ENCODE measurements at places on chromosomes 13 and 19. TPM values are rescaled to one million over a fixed set of nuclear protein-coding genes. Genes with fewer than 3 reads are reported as not detected.
A peak's percentile ranks its signal among the peaks of the same experiment; 100 is the strongest.

The ZNF69 gene
- total RNA-seq: 2.0 TPM

The CD37 gene
- 126 TPM for total RNA-seq

The ZFP14 gene
- total RNA-seq: 3.3 TPM

The SH3GL1 gene
- 43.3 TPM for total RNA-seq

The GNG7 gene
- not detected for total RNA-seq

The TGFBR3L gene
- 7.7 TPM for total RNA-seq

The CPB2 gene
- not detected for total RNA-seq

The KIR2DL4 gene
- total RNA-seq: 0.42 TPM

The OR10H2 gene
- not detected for total RNA-seq

DNA sequence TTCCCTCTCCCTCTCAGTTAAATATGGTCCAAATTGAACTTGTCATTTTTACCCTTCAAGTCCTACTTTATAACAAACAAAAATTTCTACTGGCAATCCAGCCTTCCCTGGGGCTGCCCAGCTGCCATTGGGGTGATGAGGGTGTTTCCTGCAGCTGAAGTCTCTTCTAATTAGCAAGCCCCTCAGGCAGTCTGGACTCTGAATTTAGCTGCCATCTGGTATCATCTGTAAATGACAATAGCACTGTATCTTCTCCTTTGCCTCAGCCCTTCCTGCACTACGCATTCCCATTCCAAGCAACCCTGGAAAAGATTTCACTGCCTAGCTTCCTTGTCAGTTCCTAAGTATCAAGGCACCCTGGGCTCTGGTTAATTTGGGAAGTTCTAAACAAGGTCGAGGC lies 331.1 kb upstream of the KLF12 start:
- DNase-seq: no peak
- no peaks in the 10 kb centered on the region for H3K4me1 ChIP-seq
- H3K27ac ChIP-seq: no peak overlapping the region
- H3K36me3 ChIP-seq: no peaks in the 10 kb centered on the region
- peaks cover under 1% of the 10 kb centered on the region for H3K27me3 ChIP-seq

DNA sequence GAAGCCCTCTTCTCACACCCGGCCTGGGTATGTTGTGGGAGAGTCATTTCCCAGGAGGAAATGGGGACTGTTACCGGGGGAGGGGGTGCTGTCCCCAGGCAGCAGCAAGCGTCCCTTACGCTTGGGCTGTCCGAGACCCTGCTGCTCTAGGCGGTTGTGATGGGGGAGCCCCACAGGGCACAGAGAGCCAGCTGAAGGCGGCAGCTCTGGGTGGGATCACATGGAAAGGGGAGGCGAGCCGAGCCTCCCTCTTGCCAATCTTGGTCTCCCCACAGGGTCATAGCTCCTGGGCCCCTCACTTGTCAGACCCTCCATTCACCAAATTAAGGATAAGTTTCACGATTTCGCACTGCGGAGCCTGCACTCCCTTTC lies 22.0 kb downstream of the EPN1 start:
- no peak for DNase-seq
- H3K27me3 ChIP-seq: no peaks in the 10 kb centered on the region
- no peak overlapping the region for H3K4me3 ChIP-seq
- no peaks in the 10 kb centered on the region for H3K4me1 ChIP-seq

GRCh38 chr13:112254061-112254818 lies 121.9 kb upstream of the SPACA7 start:
- H3K4me1 ChIP-seq: no peaks in the 10 kb centered on the region
- no peak overlapping the region for H3K27ac ChIP-seq
- no peaks in the 10 kb centered on the region for H3K27me3 ChIP-seq
- no peaks in the 10 kb centered on the region for H3K36me3 ChIP-seq

DNA sequence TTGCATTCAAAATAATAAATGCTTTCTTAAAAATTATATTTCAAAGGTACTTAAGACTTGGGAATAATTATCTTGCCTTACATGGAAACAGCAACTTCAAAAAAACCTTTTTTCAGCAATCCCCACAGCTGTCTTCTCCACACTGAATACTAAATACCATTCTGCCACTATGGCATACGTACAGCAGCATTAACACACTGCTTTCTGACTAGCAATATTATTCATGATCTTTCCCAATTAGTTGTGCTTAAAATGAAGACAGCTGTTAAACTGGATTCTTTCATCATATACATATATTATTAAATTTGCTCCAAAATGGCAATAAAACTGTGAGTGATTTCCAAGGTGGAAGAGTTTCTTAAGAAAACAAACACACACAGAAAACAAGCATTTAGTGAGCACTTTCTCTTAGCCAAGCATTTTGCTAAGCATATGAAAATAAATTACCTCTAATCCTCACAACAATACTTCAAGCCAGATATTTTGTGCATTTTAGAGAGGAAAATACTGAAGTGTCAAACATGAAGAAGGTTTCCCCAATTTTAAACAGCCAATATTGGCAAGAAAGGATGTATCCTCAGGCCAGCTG lies 609.5 kb downstream of the SLITRK1 start:
- no peaks in the 10 kb centered on the region for H3K4me1 ChIP-seq
- no peak overlapping the region for H3K4me3 ChIP-seq
- H3K36me3 ChIP-seq: no peaks in the 10 kb centered on the region

DNA sequence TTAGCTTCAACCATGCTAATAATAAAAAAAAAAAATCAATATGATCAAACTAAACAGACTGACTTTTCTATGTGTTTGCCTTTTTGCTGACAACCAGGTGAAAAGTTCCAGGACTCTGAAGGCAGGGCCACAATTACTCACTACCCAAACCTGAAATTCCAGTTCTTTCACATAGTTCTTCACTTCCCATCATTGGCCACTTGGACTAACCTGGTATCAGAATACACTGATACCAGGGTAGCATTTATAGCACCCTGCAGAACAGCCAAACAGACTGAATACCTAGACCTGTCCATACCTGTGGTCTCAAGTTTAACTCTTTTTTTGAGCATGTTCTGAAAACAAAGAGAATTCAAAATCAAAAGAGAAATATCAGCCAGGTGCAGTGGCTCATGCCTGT lies 25.1 kb downstream of the ELF1 start:
- H3K27me3 ChIP-seq: no peaks in the 10 kb centered on the region
- H3K27ac ChIP-seq: peak overlapping the region; percentile 84
- H3K4me3 ChIP-seq: no peak overlapping the region
- H3K4me1 ChIP-seq: peaks cover 76% of the 10 kb centered on the region

DNA sequence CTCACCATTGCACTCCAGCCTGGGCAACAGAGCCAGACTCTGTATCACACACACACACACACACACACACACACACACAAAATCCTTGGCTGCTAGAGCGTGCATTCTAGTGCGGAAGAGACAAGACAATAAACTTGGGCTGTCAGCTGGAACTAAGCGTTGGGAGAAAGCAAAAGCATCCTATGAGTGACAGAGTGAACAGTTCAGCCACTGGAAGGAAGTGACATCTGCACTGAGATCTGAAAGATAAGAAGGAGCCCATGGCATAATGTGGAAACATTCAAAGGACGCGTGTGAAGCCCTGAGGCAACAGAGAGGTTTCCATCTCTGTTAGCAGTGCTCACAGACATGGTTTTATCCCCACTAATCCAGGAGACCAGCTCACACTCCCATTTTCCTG lies 3.5 kb upstream of the SLC1A5 start:
- peaks cover 7% of the 10 kb centered on the region for H3K27me3 ChIP-seq
- H3K4me1 ChIP-seq: peaks cover 33% of the 10 kb centered on the region
- H3K36me3 ChIP-seq: peaks cover 3% of the 10 kb centered on the region
- peak; percentile 65 for DNase-seq

DNA sequence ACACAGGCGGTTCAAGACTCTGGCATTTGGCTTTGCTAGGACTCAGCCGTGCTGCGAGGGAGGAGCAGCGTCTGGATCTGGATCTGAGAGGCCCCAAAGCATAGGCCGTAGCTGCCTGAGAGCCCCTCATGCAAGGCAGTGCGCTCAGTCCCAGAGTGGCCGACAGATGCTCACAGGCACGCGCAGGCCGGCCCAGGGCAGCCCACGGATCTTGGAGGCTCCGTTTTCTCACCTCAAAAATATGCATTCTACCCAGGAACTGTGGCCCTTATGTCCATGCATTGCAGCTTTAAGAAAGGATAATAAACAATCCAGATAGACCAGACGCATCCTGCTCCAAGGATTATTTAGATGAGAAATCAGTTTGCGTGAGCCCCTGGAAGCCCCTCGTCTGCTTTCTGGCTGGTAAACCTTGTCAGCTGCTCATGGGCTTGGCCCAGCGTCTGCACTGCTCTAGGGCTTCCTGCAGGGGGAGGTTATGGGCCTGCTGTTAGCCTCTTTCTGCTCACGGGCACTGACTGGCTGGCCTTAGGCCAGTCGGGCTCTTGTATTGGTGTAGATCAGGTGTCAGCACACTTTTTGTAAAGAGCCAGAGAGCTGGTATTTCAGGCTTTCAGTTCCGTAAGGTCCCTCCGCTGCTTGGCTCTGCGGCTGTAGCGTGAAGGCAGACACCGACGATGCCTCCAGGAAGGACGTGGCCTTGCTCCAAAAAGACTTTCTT lies 24.2 kb downstream of the TEX29 start:
- DNase-seq: no peak
- no peak overlapping the region for H3K27ac ChIP-seq
- H3K4me1 ChIP-seq: peaks cover 9% of the 10 kb centered on the region
- no peaks in the 10 kb centered on the region for H3K27me3 ChIP-seq
- H3K4me3 ChIP-seq: no peak overlapping the region

DNA sequence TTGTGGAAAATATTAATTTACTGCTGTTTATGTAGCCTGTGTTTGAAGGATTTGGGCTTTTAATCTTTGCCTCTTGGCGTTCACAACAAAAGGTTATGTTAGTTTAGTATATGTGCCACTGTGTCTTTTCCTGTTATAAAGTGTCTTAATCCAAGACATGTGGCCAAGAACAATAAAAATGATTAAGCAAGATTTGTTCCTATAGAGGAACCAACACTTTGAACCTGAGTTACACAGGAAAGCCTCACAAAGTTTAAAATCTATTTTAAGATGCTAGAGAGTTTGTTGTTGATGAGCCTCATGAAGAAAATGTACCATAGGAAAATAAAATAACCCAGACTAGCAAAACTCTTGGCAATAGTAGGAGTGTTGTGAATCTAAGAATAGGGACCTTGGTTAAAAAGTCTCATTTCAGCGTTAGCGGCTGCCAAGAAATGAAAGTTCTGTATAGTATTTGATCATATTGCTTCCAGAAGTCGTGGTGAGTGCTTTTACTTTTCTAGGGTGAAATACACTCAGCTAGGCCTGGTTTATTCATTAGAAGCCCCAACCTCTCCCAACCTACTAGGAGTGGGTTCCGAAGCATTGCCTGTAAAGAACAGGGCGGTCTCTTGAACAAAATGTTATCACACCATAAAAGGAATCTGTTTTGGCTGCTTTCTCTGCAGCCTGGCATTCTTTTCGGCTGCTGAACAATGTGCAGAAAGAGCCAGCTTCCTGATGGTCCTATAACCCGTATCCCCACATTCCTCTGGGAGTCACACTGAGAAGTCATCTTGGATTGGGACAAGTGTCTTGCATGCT lies 102.6 kb downstream of the LRCH1 start:
- DNase-seq: no peak
- no peak overlapping the region for H3K4me3 ChIP-seq
- H3K27ac ChIP-seq: no peak overlapping the region
- H3K27me3 ChIP-seq: no peaks in the 10 kb centered on the region
- peaks cover 19% of the 10 kb centered on the region for H3K36me3 ChIP-seq

GRCh38 chr13:79937771-79938216 lies 403.1 kb downstream of the SPRY2 start:
- DNase-seq: no peak
- H3K27me3 ChIP-seq: no peaks in the 10 kb centered on the region
- H3K36me3 ChIP-seq: no peaks in the 10 kb centered on the region
- H3K4me1 ChIP-seq: no peaks in the 10 kb centered on the region
- no peak overlapping the region for H3K27ac ChIP-seq

GRCh38 chr13:31903111-31903815 lies 128.3 kb upstream of the FRY start:
- H3K27me3 ChIP-seq: peaks cover 53% of the 10 kb centered on the region
- no peak for DNase-seq
- no peaks in the 10 kb centered on the region for H3K36me3 ChIP-seq
- no peak overlapping the region for H3K27ac ChIP-seq

- no peaks in the 10 kb centered on the region for H3K36me3 ChIP-seq
- no peak overlapping the region for H3K27ac ChIP-seq
- H3K4me3 ChIP-seq: no peak overlapping the region
- H3K27me3 ChIP-seq: peaks cover 3% of the 10 kb centered on the region
- no peak for DNase-seq
- no peaks in the 10 kb centered on the region for H3K4me1 ChIP-seq
These were observed 14.6 kb downstream of the LHFPL6 start for GRCh38 chr13:39588384-39588783.

GRCh38 chr19:55176076-55176475 lies 4.0 kb downstream of the SYT5 start:
- no peak overlapping the region for H3K4me3 ChIP-seq
- peaks cover 29% of the 10 kb centered on the region for H3K4me1 ChIP-seq
- H3K27ac ChIP-seq: no peak overlapping the region
- DNase-seq: no peak
- H3K27me3 ChIP-seq: peaks cover 67% of the 10 kb centered on the region

DNA sequence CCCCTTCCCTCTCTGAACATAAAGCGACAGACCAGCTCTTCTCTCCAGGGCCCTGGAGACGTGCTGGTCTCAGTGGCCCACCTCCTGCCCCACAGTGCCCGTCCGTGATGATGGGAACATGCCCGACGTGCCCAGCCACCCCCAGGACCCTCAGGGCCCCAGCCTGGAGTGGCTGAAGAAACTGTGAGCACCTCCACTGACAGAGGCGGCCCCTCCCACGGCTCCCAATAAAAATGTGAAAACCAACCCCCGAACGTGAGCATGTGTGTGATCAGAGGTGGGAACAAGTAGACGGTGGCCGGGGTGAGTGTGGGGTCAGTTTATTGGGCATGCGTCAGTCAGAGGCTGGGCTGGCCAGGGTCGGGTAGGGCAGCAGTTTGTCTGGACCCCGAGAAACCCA lies 4.1 kb downstream of the NDUFA3 start:
- no peak overlapping the region for H3K4me3 ChIP-seq
- no peak overlapping the region for H3K27ac ChIP-seq
- no peaks in the 10 kb centered on the region for H3K27me3 ChIP-seq
- peaks cover 38% of the 10 kb centered on the region for H3K36me3 ChIP-seq
- H3K4me1 ChIP-seq: peaks cover 22% of the 10 kb centered on the region
- DNase-seq: no peak

GRCh38 chr13:26255115-26255514 lies 1.2 kb downstream of the CDK8 start:
- no peaks in the 10 kb centered on the region for H3K27me3 ChIP-seq
- H3K27ac ChIP-seq: peak overlapping the region; percentile 73
- peaks cover 26% of the 10 kb centered on the region for H3K4me1 ChIP-seq
- no peaks in the 10 kb centered on the region for H3K36me3 ChIP-seq
- no peak for DNase-seq

GRCh38 chr13:73578251-73578875 lies 519.6 kb downstream of the KLF5 start:
- no peak overlapping the region for H3K4me3 ChIP-seq
- H3K27ac ChIP-seq: no peak overlapping the region
- no peaks in the 10 kb centered on the region for H3K4me1 ChIP-seq
- H3K36me3 ChIP-seq: no peaks in the 10 kb centered on the region
- no peak for DNase-seq

DNA sequence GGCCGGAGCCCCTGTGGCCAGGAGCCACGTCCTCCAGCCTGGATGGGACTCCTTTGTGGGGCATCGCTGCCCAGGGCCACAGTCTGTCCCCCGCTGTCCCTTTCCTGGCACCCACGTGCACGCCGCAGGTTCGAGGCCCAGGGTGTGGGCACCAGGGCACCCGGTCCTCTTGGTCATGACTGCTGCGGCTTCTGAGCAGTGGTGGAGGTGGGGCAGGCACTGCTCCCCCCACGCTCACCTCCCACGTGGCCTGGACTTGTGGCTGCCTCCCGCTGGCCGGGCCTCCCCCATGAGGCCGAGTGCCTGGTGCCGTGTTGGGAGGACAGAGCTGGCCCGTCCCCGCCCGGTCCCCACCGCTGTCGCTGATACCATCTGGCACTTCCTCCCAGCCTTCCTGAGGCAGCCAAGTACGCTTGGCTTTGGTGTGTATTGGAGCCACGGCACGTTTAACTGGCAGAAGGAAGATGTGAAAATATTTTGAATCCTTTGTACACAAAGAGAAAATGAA lies 12.8 kb downstream of the SPPL2B start:
- H3K4me3 ChIP-seq: no peak overlapping the region
- no peak overlapping the region for H3K27ac ChIP-seq
- DNase-seq: no peak
